Upper lobe of left lung (tissue), 6 donors: ENCODE measurements at places on chromosomes 11 and 22. TPM values are rescaled to one million over a fixed set of nuclear protein-coding genes. Genes with fewer than 3 reads are reported as not detected.
A peak's percentile ranks its signal among the peaks of the same experiment; 100 is the strongest.

DNA sequence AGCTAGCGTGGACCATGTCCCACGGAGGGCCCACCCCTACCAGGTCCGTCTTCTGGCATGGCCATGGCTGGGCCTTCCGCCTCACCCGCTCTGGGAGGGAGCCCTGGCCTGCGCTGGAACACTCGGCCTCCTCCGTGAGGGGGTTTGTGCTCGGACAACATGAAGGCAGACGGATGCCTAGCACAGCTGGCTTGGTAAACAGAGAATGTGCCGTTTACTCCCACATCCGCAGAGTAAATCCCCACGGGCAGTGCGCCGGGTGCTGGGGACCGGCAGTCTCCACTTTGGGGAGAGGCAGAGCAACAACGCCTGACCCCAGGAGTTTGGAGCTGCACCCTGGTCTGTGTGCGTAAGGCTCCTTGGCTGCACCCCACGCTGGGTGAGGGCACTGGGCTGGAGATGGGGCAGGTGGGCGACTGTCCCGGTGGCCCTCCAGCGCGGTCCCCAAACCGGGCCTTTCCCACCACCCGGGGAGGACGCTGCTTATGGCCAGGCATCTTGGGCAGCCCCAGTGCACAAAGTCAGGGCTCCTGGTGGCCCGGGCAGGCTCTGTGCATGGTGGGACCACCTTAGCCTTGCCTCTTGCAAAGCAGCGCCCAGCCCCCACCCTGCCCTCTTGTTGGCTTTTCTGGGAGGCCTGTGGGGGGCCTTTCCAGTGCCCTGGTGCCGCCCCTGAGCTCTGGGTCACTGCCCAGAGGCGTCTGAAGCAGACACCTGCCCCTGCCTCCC, 30.7 kb upstream of the MUC5AC start:
- no peak overlapping the region for H3K4me3 ChIP-seq
- no peak overlapping the region for H3K27ac ChIP-seq
- peak; percentile 10 for DNase-seq
- no peaks in the 10 kb centered on the region for H3K27me3 ChIP-seq
- no peaks in the 10 kb centered on the region for H3K4me1 ChIP-seq

DNA sequence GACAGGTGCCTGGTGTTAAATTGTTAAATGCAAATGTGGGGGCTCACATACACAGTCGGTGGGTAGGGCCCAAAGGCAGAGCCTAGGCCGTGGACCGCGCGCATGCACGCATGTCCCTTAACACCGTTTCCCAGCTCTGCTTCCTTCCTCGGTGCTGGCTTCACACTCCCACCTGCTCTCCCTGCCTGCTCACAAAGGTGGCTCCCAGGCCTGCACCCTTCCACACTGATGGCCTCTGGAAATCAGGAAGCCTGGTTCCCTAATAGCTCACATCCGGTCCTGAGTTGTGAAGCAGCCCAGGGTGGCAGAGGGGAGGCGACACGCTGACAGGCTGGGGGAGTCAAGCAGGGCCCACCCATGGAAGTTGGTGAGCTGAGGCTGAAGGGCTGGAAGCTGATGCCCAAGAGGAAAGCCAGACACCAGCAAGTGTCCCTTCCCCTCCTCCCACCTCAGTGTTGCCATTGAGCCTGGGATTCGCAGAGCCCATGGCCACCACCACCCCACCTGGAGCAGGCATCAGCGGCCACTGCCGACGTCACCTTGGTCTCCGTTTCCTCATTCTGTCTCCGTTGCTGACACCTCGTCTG, 13.7 kb upstream of the CTTN start:
- H3K36me3 ChIP-seq, result peaks cover 13% of the 10 kb centered on the region
- no peaks in the 10 kb centered on the region for H3K4me1 ChIP-seq
- peak; percentile 49 for DNase-seq
- H3K27ac ChIP-seq, result no peak overlapping the region
- H3K4me3 ChIP-seq, result no peak overlapping the region

GRCh38 chr11:64430645-64431044, 71.7 kb downstream of the RPS6KA4 start:
- H3K27me3 ChIP-seq, result no peaks in the 10 kb centered on the region
- H3K36me3 ChIP-seq, result no peaks in the 10 kb centered on the region
- DNase-seq, result no peak

- no peak overlapping the region for H3K27ac ChIP-seq
- H3K4me3 ChIP-seq, result no peak overlapping the region
- no peaks in the 10 kb centered on the region for H3K36me3 ChIP-seq
These were observed 83.4 kb upstream of the MYO18B start for GRCh38 chr22:25658633-25659032.

DNA sequence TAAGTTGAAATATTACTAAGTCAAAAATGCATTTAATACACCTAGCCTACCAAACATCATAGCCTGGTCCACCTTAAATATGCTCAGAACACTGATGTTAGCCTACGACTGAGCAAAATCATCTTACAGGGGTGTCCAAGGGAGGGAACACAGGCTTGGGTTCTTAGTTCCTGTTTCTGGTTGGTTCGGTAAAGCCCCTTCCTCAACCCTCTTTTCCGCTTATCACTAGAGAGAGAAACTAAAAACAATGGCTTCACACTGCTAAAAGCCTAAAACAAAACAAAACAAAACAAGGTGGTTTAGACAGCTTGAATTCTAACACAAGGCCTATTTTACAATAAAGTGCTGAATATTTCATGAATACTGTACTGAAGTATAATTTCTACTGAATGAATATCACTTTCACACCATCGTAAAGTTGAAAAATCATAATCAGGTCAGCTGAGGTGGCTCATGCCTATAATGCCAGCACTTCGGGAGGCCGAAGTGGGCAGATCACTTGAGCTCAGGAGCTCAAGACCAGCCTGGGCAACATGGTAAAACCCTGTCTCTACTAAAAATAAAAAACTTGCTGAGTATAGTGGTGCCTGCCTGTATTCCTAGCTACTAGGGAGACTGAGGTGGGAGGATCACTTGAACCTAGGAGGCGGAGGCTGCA, 118.0 kb downstream of the SIK3 start:
- DNase-seq, result no peak
- no peaks in the 10 kb centered on the region for H3K36me3 ChIP-seq
- H3K27ac ChIP-seq, result no peak overlapping the region
- no peak overlapping the region for H3K4me3 ChIP-seq
- peaks cover 13% of the 10 kb centered on the region for H3K4me1 ChIP-seq

GRCh38 chr11:2684581-2684980, 15.2 kb downstream of the KCNQ1OT1 start:
- no peak for DNase-seq
- H3K4me1 ChIP-seq, result peaks cover 12% of the 10 kb centered on the region
- no peaks in the 10 kb centered on the region for H3K36me3 ChIP-seq
- H3K27ac ChIP-seq, result no peak overlapping the region

DNA sequence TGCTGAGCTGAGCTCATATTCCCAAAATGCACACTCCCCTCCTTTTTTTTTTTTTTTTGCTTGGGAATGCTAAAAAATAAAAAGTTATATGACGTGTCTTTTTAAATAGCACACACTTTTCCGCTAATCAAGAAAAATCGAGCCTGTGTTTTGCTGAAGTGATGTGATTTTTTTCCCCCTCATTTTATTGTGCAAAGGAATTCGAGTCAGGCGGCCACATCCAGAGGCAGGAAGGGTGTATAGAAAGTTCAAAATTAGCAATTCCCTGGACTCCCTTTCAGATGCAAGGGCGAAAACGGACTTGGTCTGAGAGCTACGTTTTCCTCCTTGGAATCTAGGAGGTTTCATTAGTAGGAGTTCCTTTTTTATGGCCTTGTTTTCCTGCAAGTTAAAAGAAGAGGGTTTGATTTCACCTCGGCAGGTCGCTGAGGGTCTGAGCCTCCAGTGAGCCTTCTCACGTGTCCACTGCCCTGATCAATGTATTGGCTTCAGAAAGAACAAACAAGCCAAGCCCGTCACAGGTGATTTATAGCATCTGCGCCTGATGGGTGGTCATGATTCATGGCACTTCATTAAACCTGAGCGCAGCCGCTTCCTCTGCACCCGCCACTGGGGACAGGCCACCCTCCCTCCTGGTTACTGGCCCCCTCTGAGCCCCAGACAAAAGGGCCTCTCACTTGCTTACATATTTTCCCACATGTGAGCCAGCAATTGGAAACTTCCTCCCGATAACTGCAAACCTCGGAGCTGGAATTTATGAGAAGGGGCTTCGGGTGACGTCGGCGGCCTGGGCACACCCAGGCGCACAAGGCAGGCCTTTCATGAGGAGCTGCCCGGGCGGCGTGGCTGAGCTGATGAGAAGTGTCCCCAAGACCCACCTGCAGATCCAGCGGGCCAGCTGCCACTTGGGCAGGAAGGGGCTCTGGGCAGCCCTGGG, 64.4 kb upstream of the LINC01488 start:
- H3K4me1 ChIP-seq, result peaks cover 21% of the 10 kb centered on the region
- no peak overlapping the region for H3K27ac ChIP-seq
- H3K36me3 ChIP-seq, result no peaks in the 10 kb centered on the region
- no peaks in the 10 kb centered on the region for H3K27me3 ChIP-seq
- H3K4me3 ChIP-seq, result no peak overlapping the region

DNA sequence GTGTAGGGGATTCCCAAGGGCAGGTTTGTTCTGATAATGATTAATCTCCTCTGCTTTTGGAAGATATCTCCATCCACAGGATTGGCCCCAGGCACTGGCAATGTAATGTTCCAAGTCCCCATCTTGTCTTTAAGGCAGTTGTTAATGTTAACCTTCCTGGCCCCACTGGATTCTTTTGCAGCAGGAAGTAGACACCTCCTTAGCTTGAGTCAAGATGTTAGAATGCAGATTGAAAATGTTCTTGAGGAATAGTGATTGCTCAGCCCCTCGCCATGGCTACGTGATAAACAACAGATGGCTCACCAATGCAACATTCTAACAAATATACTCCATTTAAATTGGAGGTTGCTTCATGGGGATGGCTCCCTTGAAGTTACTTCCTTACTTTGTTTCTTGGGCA, 7.3 kb downstream of the HEPHL1 start:
- no peak overlapping the region for H3K27ac ChIP-seq
- no peak for DNase-seq
- H3K27me3 ChIP-seq, result no peaks in the 10 kb centered on the region
- no peak overlapping the region for H3K4me3 ChIP-seq
- H3K36me3 ChIP-seq, result no peaks in the 10 kb centered on the region

The RAC2 gene
- total RNA-seq, result 89.4 TPM
